ENCODE measurements at places on chromosomes 4 and X.

DNA sequence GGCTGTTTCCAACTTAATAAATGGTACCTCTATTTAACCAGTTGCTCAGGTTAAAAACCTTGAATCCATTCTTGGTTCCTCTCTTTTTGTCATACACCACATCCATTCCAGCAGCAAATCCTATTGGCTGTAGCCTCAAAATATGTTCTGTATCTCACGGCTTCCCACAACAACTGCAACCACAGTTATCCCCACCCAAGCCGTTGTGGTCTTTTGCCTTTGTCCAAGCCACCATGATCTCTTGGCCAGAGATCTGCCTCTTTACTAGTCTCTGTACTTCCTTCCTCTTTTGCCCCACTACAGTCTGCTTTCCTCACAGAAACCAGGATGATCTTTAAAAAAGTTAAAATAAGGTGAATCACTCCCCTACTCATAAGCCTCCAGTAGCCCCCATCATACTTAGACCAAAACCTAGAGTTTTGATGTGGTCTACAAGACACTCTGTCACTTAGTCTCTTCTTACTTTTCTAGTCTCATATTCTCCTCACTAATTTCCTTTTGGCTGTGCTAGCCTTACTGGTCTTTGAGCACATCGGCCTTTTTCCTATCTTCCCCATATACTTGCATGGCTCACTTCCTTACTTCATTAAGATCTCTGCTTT, 10.3 kb downstream of the MAOA start:
- no peak for DNase-seq

DNA sequence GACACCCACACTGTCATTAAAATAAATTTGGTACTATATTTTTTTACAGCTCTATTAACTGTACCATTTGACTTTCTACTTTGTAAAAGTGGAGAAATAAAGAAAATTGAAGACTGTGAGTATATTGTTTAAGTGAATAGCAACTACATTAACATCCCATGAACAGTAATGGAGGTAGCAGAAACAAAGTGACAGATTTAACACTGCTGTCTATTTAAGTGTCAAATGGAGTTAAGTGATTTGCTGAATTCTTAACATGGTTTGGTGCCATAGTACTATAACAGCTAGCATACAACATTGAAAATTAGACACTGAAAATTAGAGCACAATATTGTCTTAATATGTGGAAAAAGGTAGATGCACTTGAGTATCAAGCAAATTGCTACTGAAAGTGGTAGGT, 76.2 kb downstream of the C4orf33 start:
- DNase-seq = no peak

DNA sequence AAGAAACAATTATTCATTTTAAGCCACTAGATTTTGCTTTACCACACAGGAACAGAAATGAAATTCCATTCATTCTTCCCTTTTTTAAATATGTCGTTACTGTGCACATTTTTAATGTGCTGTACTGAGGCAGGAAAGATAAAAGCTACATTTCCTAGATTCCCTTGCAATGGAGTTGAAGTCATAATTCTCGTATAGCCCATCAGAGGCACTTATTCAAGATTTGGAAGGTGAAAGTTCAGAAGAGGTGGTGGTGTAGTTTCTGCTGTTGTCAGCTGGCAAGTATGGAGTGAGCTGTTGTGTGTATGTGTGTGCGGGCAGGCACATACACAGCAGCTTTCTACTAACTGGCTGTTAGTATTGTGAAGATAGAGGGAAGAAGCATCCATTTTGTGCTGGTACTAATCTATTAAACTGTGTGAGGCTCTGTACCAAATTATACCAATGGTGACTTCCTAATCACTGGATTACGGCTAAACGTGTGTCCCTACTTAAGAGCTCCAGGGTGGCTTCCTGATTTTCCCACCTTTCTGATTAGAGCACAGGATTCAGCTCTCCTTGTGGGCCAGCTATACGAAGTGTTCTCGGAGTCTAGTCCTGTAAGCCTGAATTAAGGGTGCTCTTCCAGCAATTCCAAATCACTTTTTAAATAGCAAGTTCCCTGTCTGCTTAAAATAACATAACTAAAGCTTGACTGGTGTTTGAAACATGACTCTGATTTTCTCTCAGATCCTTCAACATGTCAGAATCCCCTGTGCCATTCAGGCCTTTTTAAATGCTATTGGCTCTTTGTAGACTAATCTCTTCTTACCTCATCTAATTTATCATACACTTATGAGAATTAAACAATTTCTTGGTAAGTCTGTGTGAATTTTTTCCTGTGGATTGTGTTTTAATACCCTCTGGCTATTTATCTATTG, 43.8 kb downstream of the PDS5A start:
- no peak for DNase-seq

GRCh38 chr4:5471691-5472090, 236.7 kb downstream of the EVC2 start:
- DNase-seq = no peak

DNA sequence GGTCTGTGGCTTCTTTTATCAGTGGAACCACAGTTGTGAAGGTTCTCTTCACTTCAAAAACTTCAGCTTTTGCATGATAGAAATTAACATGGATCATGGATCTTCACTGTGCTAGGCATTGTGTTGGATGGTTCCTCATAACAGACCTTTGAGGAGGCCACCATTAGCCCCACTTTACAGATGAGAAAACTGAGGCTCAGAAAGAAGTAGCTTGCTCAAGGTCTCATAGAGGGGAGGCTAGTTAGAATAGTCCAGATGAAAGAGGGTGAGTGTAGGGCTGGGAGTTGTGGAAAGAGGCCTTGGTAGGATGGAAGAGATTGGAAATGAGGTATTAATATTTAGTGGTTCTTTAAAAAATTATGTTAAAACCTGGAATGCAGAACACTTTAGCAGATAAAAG, 2.6 kb downstream of the TSR2 start:
- no peak for DNase-seq

GRCh38 chr4:168735735-168736134, 238.9 kb downstream of the PALLD start:
- no peak for DNase-seq

- no peak for DNase-seq
These were observed 15.4 kb downstream of the HMGB2 start for GRCh38 chr4:173318648-173319211.

GRCh38 chr4:121791481-121791880, 9.6 kb upstream of the EXOSC9 start:
- DNase-seq = no peak

- DNase-seq = no peak
These were observed 13.3 kb upstream of the TMEM131L start for GRCh38 chr4:153452658-153453378.

GRCh38 chr4:40292313-40292759, 42.8 kb upstream of the CHRNA9 start:
- no peak for DNase-seq

GRCh38 chr4:101439926-101440325, 92.6 kb upstream of the PPP3CA start:
- DNase-seq = no peak

DNA sequence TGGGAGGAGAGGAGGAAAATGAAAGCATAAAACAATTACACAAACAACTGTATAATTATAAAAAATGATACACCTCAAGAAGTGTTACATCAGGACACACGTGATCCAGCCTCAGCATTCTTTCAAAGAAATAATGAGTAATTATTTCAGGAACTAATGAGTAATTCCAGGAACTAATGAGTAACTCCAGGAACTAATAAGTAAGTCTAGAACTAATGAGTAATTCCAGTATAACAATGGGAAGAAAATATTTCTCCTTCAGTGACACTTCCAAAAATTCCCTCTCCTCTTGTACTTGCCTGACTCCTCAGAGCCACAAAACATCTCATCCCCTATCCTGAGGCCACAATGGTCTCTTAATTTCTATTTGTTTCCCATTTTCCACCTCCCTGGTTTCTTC, 63.5 kb upstream of the COL25A1 start:
- no peak for DNase-seq

DNA sequence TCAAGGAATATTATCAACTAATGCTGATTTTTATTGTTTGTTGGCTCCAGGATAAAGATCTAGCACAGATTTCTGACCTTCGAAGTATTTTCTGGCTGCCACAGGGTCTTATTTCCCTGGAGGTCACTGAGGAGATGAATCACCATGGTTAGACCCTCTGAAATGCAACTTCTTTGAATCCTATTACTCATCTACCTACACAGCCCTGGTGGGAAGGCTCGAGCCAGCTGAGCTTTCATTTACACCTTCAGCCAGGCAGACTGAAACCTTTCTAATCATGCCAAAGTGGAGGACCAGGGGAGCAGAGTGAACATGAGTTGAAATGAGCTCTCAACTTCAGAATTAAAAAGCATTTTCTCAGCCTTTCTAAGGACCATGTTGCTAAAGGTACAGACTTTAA, 130.5 kb downstream of the SMIM20 start:
- no peak for DNase-seq

- no peak for DNase-seq
These were observed 50.6 kb downstream of the SYNPO2 start for GRCh38 chr4:118939169-118939783.

GRCh38 chr4:145565328-145565727, 53.9 kb upstream of the MMAA start:
- DNase-seq = no peak

DNA sequence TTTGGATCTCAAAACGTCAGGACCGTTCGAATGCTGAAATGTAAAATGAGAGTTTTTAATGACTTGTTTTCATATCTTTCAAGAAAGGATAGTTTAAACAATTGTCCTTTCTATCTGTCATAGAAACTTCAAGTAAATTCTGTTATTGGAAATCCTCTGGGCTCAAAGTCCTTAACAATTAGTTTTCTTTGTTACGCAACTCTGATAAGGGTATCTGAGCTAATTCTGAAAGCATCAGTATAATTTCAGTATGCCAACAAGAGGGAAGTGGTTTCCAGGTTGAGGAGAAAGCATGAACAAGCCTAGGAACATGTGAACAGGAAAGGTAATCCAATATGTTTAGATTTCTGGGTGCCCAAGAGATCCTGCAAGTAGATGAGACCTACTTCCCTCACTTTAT, 22.0 kb downstream of the ADH7 start:
- DNase-seq = no peak

GRCh38 chrX:33087411-33087810, 123.9 kb downstream of the DMD start:
- DNase-seq = no peak

- no peak for DNase-seq
These were observed 27.3 kb downstream of the DDX60 start for GRCh38 chr4:168291242-168291641.

DNA sequence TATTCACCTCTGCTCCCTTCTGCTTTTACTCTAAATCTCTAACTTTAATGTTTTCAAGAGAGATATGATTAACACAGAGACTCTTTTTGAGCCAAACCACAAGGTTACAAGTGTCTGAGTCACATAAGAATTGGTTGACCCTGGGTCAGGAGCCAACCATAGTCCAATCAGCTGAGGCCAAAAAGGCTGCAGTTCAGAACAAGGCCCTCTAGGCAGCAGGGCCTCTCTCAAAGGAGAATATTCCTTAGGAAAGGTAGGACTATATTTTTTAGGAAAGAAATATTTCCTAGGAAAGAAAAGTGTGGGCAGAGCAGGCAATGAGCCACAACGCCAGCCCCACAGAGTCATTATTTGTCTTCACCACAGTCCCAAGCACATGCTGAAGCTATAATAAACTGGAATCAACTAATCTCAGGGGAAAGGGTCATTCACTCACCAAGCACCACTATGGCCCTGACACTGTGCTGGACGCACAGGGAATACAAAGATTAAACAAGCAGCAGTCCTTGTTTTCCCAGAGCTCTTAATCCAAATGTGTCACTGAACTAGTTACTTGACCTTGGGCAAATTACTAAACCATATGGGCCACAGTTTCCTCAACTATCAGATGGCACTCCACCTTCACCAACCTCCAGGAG, 2.2 kb downstream of the ATP8A1 start:
- DNase-seq = no peak

DNA sequence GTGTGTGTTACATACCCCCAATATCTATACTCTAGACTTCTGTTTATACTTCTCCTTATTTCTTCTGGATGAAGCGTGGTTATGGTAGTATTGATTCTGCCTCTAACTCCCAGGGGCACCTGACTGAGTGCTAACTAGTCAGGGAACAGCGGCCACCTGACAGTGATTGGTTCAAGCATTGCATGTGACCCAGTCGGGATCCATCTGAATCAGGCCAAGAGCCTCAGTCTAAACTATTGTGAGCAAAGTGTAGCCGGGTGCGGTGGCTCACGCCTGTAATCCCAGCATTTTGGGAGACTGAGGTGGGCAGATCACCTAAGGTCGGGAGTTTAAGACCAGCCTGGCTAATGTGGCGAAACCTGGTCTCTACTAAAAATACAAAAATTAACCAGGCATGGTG, 10.0 kb downstream of the CCDC110 start:
- no peak for DNase-seq

- DNase-seq = no peak
These were observed 657.2 kb upstream of the DIAPH2 start for GRCh38 chrX:96027407-96027806.

DNA sequence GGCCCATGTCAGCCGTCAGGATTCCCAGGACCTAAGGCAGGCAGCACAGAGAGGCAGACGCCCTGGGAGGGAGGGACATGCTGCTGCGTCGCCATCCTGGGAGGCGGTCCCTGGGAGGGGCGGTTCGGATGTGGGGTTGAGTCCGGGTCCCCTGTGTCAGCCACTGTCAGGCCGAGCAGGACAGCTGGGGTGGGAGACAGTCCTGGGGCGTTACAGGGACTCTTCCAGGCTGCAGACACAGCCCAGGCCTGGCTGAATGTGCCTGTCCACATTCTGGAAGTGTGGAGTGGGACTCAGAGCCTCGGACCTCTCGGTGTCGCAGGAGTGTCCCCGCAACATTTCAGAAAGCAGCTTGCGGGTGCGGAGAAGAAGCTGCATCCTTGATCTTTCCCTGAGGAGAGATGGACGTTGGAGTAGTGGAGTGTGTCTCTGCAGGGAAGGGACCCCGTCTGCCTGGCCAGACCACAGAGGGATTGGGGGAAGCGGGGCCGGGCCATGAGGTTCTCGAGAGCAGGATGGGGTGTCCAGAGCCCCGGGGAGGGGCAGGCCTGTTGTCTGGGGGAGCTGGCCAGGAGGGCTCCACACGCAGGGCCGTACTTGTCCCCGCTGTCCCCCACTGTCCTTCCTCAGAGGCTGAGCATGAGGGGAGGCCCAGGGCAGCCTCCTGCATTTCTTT, 6.1 kb downstream of the AKAP17A start:
- no peak for DNase-seq

- no peak for DNase-seq
These were observed 253.3 kb upstream of the ARHGAP24 start for GRCh38 chr4:85221606-85222005.

DNA sequence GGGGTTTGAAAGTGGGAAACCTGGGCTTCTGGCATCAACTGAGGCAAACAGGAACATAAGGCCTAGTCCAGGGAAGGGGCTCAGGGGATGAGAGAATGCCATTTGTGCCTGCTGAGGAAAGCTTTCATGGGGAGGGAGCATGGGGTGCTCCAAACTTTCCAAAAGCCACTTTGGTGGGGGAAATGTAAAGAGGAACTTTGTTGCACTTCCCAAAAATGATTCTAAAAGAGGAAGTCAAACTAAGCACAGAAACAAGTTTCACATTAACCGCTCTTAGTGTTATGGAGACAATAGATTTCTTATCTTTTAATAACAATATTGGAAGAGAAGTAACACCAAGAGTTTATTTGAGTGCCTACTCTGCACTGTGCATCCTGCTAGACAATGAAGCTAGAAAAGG, 32.3 kb downstream of the GAB3 start:
- DNase-seq = no peak
